ENCODE measurements at places on chromosomes 2 and 18. TPM values are rescaled to one million over a fixed set of nuclear protein-coding genes. Genes with fewer than 3 reads are reported as not detected.

C1QL2 gene
- total RNA-seq = 4.9 TPM

NGEF gene
- 3.2 TPM for total RNA-seq

CHRNG gene
- total RNA-seq = not detected

CEP192 gene
- 16.5 TPM for total RNA-seq

COL4A4 gene
- 1.7 TPM for total RNA-seq

COX7A2L gene
- 252 TPM for total RNA-seq

NXPH2 gene
- 1.2 TPM for total RNA-seq

CD207 gene
- not detected for total RNA-seq

DNA sequence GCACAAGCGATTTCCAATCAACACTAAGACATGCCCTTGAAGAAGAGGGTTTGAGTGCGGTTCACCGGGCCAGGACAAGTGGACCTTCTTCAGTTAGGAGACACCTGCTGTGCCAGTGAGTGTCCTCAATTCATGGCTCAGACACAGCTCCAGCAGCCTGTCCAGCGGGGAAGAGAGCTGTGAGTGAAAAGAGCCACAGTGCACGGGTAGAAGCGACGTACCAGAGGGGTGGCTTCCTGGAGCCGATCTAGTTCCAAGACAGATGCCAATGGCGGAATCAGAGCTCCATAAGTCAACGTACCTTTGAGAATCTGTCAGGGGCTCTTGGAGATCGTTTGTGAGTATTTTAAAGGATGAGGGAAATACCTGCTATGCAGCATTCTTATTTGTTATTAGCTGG, 119.9 kb upstream of the SALL3 start:
- DNase-seq = no peak

GRCh38 chr18:28176948-28177827, at the start of gene CDH2:
CDH2 (minus strand) TSS chr18:28177130; CDS start chr18:28177022, 108 bp downstream.
- peak; percentile 88 for DNase-seq

DNA sequence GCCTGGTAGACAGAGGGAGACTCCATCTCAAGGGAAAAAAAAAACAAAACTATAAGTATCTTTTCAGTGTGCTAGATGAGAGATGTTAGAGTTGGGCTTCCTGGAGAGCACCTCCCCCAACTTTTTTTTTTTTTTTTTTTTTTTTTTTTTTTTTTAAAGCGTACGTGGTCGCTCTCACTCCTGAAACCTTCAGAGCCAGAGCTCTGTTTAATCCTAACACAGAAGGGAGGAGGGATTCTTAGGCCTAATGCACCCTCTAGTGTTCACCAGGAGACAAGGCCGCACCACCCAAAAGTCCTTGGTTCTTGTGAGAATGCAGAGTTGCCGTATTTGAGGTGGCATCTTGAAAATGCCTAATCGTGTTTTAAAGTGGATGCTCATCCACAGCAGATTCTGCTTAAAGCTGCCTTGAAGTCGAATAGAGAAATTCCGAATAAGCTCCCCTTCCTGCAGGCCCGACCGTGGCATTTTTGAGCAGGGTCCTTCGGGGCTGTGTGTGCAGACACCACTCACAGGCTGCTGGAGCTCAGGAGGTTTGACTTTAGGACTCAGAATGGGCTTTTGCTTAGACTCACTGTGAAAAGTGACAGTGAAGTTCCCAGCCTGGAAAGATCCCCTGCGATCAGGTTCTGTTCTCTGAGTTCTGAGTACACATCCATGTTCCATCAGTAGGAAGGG, 252.6 kb downstream of the AGAP1 start:
- peak; percentile 91 for DNase-seq

DNA sequence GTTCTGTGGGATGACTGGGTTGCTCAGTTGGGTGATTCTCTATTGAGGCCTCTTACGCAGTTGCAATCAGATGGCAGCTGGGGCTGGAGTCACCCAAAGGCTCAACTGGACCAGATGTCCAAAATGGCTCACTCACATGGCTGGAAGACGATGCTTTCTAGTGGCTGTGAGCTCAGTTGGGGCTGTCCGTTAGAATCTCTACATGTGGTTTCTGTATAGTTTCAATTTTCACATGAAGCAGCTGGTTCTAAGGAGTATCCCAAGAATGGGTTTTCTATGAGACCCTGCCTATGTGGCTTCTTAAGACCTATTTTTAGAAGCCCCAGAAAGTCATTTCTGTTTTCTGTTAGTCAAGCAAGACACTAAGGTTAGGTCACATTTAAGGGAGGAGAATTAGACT, 4.4 kb downstream of the XRCC5 start:
- DNase-seq = no peak

DNA sequence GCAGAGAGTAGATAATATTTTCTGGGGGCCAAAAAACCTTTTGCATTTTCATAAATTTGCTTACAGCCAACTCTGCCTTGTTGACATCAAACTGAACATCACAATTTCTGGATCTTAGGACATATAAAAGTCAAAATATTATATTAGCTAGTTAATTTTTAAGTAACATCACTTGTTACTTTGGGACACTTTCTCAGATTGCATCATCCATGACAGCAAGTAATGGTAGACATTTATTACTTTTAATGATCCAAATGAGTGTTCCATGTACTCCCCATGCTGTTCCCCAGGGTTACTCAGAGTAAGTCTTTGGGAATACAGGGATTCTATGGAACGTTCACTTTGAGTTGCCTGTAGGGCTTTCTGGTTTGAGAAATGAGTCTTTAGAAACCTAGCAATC, 39.1 kb upstream of the CWC22 start:
- DNase-seq = no peak

- DNase-seq = no peak
Observed at GRCh38 chr2:136085453-136086209, 32.3 kb downstream of the CXCR4 start.

GRCh38 chr2:54559593-54560145, 103.5 kb downstream of the SPTBN1 start:
- DNase-seq = peak; percentile 53

DNA sequence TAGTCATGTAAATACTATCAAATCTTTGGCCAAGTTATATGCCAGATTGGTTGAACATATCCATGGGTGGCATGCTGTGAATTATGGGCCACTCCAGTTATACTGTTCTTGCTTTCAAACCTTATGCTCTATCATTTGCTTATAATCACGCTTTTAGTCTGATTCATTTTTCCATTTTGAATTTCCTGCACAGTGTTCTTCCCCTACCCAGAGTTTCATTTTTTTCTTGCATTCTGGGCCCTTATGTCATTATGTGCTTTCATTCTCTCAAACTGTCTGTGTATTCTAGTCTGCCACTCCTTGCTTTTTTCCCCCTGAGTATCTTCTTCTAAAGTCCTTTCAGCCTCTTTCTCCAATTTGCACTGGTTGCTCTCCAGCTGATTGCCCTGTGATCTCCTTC, 364.1 kb downstream of the ARHGAP15 start:
- no peak for DNase-seq

GRCh38 chr2:195857132-195857531, 200.1 kb downstream of the SLC39A10 start:
- DNase-seq = no peak

DNA sequence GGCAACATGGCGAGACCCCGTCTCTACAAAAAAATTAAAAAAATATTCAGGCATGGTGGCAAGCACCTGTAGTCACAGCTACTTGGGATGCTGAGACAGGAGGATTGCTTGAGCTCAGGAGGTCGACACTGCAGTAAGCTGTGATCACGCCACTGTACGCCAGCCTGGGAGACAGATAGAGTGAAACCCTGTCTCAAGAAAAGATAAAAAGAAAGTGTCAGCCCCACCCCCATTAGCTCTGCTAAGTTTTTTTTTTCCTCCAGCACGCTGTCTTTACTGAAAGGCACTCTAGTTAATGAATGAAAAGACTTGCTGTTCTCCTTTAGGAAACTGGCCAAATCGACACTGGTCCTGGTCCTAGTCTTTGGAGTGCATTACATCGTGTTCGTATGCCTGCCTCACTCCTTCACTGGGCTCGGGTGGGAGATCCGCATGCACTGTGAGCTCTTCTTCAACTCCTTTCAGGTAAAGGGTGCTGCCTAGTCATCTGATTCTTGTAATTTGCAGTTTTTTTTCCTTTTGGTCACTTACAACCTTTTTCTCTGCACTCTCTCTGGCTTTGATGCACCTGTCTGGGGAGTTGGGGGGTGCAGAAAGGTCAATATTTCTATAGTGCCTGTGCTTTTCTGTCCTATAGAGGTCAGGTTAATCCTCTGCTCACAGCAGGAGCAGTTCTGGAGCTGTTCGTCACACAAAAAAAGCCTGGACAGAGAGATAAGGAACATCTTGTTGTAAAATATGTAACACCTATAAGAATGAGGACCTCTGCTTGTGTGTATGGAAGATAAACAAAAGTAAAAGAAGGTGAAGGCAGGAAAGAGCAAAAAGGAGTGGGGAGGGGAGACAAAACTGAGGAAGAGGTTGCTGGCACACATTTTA, 82.3 kb downstream of the PTH2R start:
- peak; percentile 11 for DNase-seq

- no peak for DNase-seq
Observed at GRCh38 chr2:201362396-201362795, 5.3 kb upstream of the FLACC1 start.

GRCh38 chr2:101410114-101410513, 22.8 kb upstream of the CREG2 start:
- no peak for DNase-seq

- DNase-seq = no peak
Observed at GRCh38 chr2:221195829-221196228, 376.3 kb downstream of the EPHA4 start.

- DNase-seq = peak; percentile 28
Observed at GRCh38 chr18:60413944-60414547, 41.5 kb upstream of the MC4R start.

DNA sequence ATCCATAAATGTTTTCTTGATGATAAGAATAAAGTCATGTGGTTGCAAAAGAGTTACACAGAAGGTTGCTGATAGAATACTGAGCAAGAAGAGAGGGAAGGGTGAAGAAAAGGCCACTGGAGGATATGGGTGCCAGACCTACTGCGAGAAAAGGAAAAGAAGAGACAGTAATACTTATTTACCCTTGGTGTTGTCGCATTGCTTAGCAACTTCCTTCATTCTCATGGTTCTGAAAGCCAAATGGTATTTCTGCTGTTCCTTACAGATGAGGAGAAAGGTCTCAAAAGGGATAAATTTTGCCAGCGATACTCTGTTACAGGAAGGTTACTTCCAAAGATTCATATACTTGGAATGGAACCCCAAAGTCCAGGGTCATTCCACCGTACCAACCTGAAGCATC, 62.5 kb downstream of the LHCGR start:
- no peak for DNase-seq

Measured in hepatocyte (in vitro differentiated cells).